Neural progenitor cell (in vitro differentiated cells): ENCODE measurements at places on chromosomes 6 and 20. TPM values are rescaled to one million over a fixed set of nuclear protein-coding genes. Genes with fewer than 3 reads are reported as not detected.

GRCh38 chr20:8870652-8871051 lies 198.2 kb upstream of the PLCB4 start:
- no peak overlapping the region for H3K27ac ChIP-seq
- no peaks in the 10 kb centered on the region for H3K36me3 ChIP-seq
- no peaks in the 10 kb centered on the region for H3K27me3 ChIP-seq
- no peaks in the 10 kb centered on the region for H3K4me1 ChIP-seq
- DNase-seq = no peak

LKAAEAR1 gene
- total RNA-seq = 0.99 TPM in 1 of 2 replicates, not detected in the other

DNA sequence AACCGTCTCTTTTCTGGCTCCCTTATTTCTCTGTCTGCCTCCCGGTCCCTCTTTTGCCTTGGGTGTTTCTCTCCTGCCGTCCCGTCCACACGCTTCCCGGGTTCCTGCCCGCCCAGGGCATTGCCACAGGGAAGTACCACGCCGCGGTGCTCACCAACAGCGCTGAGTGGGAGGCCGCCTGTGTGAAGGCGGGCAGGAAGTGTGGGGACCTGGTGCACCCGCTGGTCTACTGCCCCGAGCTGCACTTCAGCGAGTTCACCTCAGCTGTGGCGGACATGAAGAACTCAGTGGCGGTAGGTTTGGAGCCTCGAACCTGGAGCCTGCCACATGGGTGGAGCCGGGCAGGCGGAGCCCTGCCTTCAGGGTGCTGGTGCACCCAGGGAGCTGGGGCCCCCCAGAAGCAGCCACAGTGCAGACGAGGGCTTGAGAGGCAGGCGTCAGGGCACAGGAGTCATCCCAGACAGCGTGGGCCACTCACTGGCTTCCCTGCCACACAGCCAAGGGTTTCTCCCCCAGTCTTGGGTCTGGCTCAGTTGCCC lies 21.3 kb downstream of the NPEPL1 start:
- H3K27me3 ChIP-seq = no peaks in the 10 kb centered on the region
- peaks cover 7% of the 10 kb centered on the region for H3K4me1 ChIP-seq
- H3K36me3 ChIP-seq = no peaks in the 10 kb centered on the region
- no peak overlapping the region for H3K4me3 ChIP-seq
- DNase-seq = no peak

EYA2 gene
- total RNA-seq = 1.8 and 2.1 TPM in 2 replicates

DSP gene
- 38.3 and 38.7 TPM in 2 replicates for total RNA-seq

MDFI gene
- total RNA-seq = 29.5 and 87.4 TPM in 2 replicates

QKI gene
- 212 and 216 TPM in 2 replicates for total RNA-seq

RIMS4 gene
- total RNA-seq = 5.3 and 7.8 TPM in 2 replicates

- no peaks in the 10 kb centered on the region for H3K36me3 ChIP-seq
- peak overlapping the region; percentile 99 for H3K4me3 ChIP-seq
- no peak overlapping the region for H3K27ac ChIP-seq
- H3K4me1 ChIP-seq = peaks cover 4% of the 10 kb centered on the region
- DNase-seq = no peak
- no peaks in the 10 kb centered on the region for H3K27me3 ChIP-seq
Observed at GRCh38 chr6:30345852-30346251, 896 bp downstream of the RPP21 start.

KIAA0408 gene
- total RNA-seq = 2.2 and 9.7 TPM in 2 replicates

GRCh38 chr6:25397406-25397805 lies 118.2 kb downstream of the CARMIL1 start:
- no peak overlapping the region for H3K4me3 ChIP-seq
- H3K27ac ChIP-seq = peak overlapping the region; percentile 82
- DNase-seq = peak; percentile 65
- H3K4me1 ChIP-seq = peaks cover 23% of the 10 kb centered on the region

- H3K27me3 ChIP-seq = no peaks in the 10 kb centered on the region
- DNase-seq = peak; percentile 23
- no peak overlapping the region for H3K27ac ChIP-seq
- no peaks in the 10 kb centered on the region for H3K4me1 ChIP-seq
- H3K36me3 ChIP-seq = no peaks in the 10 kb centered on the region
Observed at GRCh38 chr6:132961610-132962009, 147.2 kb downstream of the RPS12 start.

SLC35F1 gene
- total RNA-seq = 17.7 and 24.3 TPM in 2 replicates
